ENCODE measurements at places on chromosomes 3 and 15.

DNA sequence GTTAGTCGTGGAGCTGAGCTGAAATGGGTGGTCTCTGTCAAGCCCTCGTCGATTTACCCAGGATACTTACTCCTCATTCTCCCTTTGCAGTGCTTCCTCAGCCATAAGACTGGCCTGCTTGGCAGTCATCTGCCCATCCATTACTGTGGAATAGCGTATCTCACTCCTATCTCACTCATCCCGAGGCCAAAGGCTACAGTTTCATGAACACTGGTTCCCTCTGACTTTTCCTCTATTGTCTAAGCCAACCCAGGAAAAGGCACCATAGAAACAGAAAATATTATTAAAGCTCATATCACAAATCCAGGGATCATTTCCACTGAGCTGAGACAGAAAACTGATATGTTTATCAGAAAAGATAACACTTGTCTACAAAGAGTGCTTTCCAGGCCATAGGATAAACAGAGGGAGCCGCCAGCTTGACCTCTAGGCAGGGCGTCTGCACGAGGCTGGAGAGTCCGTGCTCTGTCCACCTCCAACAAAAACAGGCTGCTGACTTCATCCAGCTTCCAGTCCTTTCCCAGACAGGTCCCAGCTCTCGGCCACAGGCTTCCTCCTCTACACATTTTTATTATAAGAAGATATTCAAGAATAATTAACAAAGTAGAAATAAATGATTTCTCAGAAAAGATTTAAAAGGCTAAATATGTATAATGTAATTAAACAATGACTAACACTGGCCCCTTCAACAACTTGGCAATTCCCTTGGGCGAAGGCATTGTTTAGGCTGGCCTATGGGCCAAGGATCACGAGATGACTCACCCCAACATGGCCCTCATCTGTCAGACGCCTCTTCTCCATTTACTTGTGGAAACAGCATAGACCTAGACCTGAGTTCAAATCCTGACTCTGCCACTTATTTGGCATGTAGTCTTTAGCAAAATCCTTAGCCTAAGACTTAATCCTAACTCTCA is 27.4 kb upstream of the BOC start:
- DNase-seq, result no peak

- peak; percentile 15 for DNase-seq
These were observed 32.3 kb downstream of the RNU5B-1 start for GRCh38 chr15:65336493-65337435.

- DNase-seq, result no peak
These were observed 18.3 kb upstream of the CYP11A1 start for GRCh38 chr15:74385733-74386132.

- no peak for DNase-seq
These were observed 10.1 kb downstream of the CRTC3 start for GRCh38 chr15:90539789-90540188.

GRCh38 chr3:10930666-10931040 is 61.9 kb upstream of the SLC6A1 start:
- DNase-seq, result no peak

- no peak for DNase-seq
These were observed 29.7 kb downstream of the CACNA2D2 start for GRCh38 chr3:50473768-50474167.

DNA sequence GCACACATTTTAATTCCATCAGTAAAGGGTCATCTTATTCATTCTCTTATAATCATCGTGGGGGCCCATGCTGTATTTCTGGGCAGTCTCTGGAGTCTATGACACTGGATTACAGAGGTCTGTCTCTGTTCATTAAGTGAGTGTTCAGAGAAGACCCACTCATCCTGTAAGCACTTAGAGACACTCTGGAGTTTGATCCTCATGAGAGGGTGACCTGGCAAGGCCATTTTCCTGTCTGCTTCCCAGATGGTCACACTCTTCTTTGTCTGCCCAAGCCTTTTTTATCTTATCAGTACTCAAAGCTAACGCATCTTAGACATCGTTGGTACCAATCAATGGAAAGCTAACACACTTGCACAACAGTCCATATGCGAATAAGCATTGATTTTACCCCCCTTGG is 333.1 kb downstream of the RORA start:
- DNase-seq, result no peak

DNA sequence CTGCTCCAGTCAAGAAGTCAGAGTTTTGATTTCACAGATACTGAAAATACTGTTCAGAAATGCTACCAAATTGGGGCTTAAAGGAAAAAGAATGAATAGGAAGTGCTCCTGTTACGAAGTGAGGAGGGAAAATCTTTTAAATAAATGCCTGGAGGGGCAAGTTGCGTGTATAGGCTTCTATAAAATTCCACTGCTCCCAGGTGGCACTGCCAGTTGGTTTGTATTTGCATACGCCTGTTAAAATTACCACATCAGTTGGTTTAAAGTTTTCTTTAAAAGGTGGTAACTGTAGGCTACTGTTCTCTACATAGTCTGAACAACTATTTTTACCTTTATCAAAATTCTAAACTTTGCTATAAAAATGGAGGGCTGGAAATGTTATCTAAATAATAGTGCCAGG is 123.5 kb downstream of the DLG1 start:
- no peak for DNase-seq

- DNase-seq, result no peak
These were observed 148.9 kb upstream of the GBE1 start for GRCh38 chr3:81910244-81910852.

DNA sequence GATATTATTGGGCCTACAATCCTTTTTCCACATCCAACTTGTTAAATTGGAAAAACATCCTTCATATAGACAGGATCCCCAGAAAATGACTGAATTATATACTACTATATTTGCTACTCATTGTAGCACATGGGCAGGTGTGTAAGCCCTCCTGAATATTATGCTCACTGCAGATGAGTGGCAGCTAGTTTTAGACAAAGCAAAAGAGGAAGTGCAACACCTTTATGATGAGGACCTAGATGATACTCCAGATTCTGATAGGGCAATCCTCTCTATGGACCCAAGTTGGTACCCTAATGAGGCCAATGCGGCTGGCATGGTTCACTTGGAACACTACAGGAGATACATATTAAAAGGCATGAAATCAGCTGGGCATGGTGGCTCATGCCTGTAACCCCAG is 119.1 kb upstream of the PLCL2 start:
- no peak for DNase-seq

DNA sequence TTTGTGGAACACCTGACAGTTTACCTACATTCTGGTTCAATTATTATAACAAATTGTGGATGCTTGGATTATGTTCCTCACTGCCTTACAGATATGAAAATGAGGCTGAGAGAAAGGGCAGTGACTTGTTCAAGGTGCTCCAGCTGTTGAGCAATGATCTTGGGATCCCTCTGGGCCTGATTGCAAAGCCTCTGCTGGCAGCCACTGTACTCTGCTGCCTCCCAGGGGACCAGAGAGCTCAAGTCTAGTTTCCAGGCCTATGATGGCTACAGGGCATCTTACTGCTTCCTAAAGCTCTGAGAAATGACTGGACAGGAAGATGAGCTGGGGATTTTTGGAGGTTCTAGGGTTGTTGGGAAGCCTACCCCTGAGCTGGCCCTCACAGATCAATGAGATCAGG is 2.3 kb upstream of the SHC4 start:
- no peak for DNase-seq

- no peak for DNase-seq
These were observed 2.7 kb downstream of the KIF15 start for GRCh38 chr3:44764248-44764647.

GRCh38 chr3:141239511-141240281 is 8.1 kb downstream of the PXYLP1 start:
- DNase-seq, result no peak

- no peak for DNase-seq
These were observed 2.3 kb downstream of the XYLB start for GRCh38 chr3:38348903-38349302.

- DNase-seq, result no peak
These were observed 166.0 kb upstream of the LPP start for GRCh38 chr3:187987924-187988323.

DNA sequence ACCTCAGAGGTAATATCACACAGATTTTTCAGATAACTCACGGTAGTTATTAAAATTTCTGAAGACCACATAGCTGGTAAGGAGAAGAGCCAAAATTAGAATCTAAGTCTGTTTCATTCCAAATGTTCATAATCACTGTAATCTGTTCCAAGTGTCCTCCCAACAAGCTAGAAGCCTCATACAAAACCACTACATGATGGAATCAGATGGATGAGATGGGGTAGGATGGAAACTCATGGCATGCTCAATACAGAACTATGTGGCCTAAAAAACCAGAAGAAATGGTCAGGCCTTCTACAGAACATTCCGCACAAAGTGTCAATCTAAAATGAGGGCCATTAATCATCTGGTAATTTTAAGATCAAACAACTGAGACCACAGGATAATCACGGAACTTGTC is 91.8 kb downstream of the THBS1 start:
- DNase-seq, result no peak

GRCh38 chr3:100893590-100893989 is 99.6 kb downstream of the ABI3BP start:
- DNase-seq, result no peak

DNA sequence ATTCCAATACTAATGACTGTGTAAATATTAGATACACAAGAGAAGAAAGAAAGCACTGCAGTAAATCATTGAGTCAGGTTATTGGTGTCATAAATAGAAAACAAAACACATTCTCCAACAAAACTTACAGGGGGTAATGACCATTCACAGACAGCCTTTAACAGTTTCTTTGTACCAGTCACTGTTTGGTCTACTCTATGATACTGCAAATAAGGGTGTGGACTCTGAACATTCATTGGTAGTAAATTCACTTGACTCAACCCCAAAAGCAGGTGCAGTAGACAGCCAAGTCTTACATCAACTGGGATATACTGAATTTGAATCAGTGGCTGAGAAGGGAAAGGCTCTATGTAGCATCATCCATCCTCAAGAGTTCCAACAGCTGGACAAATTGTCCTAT is 463.5 kb downstream of the FOXP1 start:
- no peak for DNase-seq

- DNase-seq, result no peak
These were observed 959 bp upstream of the RASA2 start for GRCh38 chr3:141485641-141486495.

- no peak for DNase-seq
These were observed 330.5 kb upstream of the KCNMB2 start for GRCh38 chr3:178205740-178206139.

- peak; percentile 24 for DNase-seq
These were observed 28.1 kb downstream of the PARP16 start for GRCh38 chr15:65258375-65259262.

GRCh38 chr3:157116017-157116416 is 43.9 kb downstream of the CCNL1 start:
- no peak for DNase-seq

DNA sequence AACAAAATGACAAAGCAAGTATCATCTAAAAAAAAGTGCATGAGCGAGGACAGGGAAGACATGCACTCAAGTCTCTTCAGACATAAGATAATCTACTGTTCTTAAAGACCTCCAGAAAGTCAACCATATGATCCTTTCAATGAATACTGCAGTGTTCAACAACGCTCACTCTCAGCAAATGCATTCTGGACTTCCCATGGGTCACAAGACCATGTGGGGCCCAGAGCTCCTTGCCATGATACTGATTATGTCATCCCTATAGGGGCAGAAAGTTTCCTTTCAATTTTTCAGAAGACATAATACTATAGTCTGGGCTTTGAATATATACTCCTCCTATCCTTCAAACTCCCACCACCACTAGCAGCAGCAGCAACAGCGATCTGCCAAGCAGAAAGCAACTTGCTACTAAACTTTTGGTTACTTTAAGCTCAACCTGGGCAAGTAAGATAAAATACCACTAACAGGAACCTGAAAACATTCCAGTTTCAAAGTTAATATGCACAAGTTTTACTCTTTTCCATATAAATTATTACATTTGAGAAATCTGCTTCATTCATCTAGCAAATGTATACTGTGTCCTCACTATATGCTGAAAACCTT is 143.5 kb downstream of the ADAM10 start:
- DNase-seq, result no peak

DNA sequence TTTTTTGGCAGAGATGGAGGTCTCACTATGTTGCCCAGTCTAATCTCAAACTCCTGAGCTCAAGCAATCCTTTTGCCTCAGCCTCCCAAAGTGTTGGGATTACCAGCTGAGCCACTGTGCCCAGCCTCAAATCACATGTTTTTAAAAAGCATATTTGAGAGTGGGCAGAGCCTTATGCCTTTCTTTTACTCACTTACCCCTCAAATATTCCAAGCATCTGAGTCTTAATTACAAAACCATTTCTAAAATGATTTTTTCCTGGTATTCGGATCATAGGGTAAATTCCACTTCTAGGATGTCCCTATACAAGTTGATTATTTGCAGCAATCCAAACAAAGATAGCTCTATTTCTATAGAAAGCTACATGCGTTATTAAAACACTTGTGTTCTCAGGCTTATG is 106.1 kb downstream of the RFTN1 start:
- no peak for DNase-seq

- no peak for DNase-seq
These were observed 55.7 kb upstream of the GATA2 start for GRCh38 chr3:128548426-128549282.

DNA sequence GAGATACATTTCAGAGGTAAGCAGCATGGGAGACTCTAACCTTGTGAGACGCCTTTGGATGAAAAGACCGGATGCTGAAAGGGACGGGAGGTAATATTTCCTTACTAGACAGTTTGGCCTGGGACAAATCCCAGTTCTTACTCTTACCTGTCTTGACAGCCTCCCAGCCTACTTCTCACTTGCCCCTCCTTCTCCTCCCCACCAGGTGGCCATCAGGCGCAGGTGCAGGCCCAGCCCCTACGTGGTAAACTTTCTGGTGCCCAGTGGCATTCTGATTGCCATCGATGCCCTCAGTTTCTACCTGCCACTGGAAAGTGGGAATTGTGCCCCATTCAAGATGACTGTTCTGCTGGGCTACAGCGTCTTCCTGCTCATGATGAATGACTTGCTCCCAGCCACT is 6.3 kb downstream of the HTR3D start:
- DNase-seq, result no peak

DNA sequence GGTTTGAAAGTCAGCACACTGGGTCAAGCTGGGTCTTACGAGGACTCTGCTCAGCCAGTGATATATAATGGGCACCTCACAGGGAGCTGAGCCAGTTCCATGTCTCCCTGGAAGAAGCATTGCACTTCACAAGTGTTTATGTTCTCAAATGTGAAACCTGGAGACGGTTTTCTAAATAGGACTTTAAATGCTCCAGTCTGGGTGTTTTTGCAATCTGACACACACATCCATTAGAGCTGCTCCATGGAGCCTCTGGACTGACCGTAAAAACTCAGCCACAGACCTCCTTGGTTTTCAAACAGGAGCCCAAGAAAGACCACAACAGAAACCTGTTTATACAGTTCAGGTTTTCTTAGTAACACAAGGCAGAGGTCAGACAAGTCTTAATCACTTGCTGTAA is 201.3 kb upstream of the LRIG1 start:
- no peak for DNase-seq
